ENCODE measurements at places on chromosomes 16 and 17.
A peak's percentile ranks its signal among the peaks of the same experiment; 100 is the strongest.

- no peak for DNase-seq
These were observed 197.9 kb downstream of the RBFOX3 start for GRCh38 chr17:79412886-79413390.

DNA sequence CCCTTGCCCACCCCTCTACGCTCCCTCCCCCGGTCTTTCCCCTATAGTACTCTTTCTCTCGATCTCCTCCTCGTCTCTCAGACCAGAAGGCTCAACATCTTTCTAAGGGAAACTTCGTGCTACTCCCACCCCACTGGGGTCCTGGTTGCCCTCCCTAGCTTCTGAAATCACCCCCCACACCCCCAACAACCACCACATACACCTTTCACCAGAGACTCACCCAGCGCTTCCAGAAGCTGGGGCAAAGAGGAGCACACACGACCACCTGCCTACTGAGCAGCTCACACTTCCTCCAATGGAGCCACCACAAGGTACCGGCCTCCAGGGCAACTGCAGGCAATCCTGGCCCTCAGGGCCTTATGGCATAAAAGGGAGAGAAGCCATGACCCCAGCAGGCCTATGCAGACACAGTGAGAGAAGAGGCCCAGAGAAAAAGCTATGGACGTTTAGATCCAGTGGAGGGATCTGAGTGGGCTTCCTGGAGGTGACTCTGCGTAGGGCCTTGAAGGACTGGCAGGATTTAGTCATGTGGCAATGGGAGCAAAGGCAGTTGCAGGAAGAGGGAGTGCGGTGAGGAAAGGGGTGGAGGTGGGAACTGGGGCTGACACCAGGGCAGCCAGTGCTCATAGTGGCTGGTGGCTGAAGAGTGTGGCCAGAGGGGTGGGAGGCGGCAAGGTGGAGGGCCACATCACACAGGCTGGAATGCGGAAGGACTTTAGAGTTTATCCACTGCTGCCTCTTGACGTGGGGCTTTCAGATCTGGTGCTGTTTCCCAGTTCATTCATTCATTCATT is 12.1 kb upstream of the TMEM92 start:
- DNase-seq: no peak

DNA sequence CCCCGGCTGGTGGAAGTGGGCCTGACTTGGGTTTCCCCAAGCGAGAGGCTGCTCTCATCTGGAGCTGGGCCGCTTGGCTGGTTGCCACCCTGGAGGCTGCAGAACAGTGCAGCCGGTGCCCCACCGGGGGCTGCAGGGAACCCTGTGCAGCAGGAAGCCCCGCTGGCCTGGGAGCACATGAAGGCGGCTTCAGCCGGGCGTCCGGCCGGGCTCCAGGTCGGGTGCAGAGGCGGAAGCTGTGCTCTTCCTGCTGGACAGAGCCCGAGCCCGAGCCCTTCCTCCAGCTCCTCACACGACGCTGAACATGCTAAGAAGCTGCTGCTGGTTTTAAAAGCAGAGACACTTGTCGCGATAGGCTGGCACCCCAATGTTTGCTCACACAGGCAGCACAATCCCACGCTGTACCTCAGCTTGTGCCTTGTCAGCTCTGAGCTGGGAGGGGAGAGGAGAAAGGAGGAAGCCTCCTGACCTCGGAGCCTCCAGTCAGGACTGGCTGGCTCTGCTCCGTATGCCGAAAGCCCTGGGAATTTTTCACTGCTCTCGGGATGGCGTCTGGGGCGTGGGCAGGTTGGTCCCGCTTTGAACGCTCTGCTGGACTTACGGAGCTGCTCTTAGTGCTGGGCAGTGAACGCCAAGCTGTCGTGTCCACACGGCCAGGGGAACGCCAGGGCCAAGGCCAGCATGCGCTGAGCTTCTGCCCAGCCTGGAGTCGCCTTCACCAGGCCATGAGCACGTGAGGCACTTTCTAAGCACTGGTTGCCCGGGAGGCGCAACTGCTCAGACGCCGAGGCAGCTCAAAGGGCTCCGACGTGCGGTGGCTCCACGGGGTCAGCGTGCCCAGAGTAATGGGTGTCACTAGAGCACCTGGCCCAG is 8.8 kb downstream of the CDK5R1 start:
- DNase-seq: peak; percentile 41

GRCh38 chr16:69926241-69926640 is 24.9 kb upstream of the CLEC18A start:
- DNase-seq: no peak

GRCh38 chr16:228151-228851 is 948 bp downstream of the LUC7L start:
- DNase-seq: peak; percentile 45

DNA sequence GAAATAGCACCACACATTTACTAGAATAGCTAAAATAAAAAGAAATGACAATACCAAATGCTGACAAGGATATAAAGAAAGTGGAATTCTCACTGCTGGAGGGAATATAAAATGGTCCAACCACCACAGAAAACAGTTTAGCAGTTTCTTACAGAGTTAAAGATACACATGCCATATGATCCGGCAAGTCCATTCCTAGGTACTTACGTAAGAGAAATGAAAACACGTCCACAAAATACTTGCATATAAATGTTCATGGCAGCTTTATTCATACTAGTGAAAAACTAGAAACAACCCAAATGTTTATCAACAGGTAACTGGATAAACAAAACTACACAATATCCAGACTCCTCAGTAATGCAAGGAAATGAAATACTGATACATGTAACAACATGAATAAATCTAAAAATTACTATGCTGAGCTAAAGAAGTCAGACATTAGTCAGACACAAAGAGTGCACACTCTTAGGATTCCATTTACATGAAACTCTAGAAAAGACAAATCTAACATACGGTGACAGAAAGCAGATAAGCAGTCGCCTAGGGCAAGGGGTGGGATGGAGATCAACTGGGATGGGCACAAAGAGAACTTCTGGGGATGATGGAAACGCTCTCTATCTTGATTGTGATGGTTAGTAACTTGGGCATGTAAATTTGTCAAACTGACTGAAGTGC is 76.4 kb downstream of the SMG6 start:
- DNase-seq: no peak

GRCh38 chr17:1908699-1909309 is 79.0 kb downstream of the RPA1 start:
- peak; percentile 87 for DNase-seq

Data from hematopoietic multipotent progenitor cell treated with erythropoietin and hydrocortisone succinate and interleukin-3 and kit ligand, for 4 days (in vitro differentiated cells).